T-helper 9 cell (primary cell): ENCODE measurements at places on chromosomes 12 and 14.

DNA sequence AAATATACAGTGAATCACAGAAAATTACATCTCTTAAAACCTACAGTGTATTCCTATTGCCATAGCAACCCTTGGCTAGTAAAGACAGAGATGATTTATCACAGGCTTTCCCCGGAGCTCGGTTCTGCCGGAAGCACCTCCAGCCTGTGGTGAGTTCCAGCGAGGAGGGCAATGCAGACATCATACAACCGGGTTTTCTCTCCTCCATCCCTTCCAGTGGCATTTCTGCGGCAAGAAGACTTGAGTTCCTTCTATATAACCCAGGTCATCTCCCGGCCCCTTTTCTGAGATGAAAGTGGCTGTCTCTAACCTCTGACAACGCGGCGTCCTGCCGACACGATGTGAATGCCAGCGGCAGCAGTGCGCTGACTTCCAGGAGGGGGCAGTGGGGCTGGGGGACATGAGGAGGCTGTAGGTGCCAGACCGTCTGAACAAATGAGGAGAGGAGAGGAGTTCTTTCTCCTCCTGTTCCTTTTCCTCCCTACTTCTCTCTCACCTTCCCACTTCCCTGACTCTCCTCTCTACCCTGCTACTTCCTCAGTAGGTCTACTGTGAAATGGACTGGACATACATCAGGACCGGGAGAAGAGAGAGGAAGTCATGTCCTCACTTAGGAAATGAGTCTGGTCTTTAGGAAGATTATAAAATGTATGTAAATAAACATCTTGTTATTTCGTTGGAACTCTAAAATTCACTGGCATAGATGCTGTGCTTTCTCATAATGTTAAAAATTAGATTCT lies 68.6 kb upstream of the MAX start:
- peak; percentile 12 for DNase-seq

- DNase-seq = no peak
Measured at GRCh38 chr14:65251213-65251612, 148.9 kb upstream of the MAX start.

GRCh38 chr12:78866518-78866917 lies 1.9 kb downstream of the SYT1 start:
- no peak for DNase-seq

- DNase-seq = no peak
Measured at GRCh38 chr12:66627270-66627987, 51.4 kb downstream of the GRIP1 start.

GRCh38 chr14:71021347-71022011 lies 114.2 kb downstream of the PCNX1 start:
- no peak for DNase-seq

DNA sequence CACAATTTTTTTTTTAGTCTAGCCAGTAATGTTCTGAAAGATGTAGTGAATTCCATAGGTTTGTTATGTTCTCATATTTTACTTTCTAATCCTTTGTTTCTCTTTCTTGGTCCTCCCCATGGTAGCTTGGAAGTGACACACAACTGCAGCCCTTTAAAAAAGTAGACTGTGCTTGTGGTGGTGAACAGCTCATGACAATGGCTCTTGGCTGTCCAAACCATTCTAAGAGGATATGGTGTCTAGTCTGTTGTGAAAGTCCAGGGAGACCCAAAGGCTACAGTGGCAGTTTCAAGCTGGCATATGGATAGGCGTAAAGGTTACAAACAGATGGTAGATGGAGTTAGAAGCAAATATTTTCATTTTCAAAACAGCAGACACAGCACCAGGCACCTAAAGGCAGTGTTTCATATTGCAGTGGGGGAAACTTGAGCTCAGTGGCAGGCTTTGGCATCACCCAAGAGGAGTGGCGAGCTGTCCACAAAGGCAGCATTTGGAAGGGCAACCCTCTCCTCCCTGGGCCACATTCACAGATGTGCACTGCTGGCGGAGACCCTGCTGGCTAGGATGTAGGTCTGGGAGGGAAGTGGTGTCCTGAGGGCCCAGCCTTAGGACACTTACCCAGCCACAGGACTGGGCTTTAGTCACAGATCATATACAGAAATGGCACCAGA lies 102.1 kb downstream of the DYRK2 start:
- no peak for DNase-seq

DNA sequence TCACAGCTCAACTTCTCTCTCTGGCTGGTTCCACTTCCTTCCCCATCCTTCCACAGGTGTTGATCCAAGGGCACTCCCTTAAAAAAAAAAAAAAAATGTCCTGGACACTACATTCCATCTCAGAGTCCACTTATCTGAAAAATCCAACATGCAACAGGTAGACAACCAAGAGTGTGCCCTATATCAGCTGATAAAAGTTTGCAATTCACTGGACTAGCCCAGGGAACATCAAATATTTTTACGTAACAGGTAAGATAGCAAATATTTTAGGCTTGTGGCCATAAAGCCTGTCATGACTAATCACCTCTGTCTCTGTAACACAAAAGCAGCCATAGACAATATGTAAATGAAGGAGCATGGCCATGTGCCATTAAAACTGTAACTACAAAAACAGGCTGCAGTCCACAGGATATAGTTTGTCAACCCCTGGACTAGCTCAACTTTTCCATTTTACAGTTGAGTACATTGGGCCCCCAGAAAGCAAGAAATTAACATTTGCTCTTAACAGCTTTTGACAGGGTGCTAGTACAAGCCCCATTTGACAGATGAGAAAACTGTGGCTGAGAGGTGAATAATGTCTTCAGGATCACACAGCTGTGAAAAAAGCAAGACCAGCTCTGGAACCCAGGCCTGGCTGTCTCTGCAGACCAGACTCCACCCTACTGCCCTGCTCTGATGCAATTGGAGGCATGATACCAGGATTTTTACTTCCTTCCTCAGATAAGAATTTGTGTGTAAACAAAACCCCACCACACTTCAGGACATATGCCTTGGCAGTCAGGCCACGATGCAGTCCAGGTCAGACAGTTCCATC lies 68.9 kb downstream of the CMKLR1 start:
- no peak for DNase-seq

- DNase-seq = no peak
Measured at GRCh38 chr14:102751088-102751487, 26.2 kb upstream of the TRAF3 start.

DNA sequence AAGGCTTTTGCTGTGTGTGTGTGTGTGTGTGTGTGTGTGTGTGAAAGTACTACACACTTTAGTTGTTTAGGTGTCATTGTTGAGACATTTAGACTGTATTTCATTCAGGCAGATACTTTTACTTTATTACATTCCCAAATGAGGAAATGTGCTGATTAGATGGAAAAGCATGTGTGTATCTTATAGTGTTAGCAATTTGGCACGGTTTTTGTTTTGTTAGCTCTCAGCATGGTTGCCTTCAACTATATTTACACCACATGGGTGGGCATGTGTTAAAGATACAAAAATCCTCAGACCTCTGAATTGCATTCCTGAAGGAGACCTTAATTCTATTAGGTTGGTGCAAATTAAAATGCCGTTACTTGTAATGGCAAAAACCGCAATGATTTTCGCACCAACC lies 879.5 kb downstream of the DIO2 start:
- no peak for DNase-seq

- no peak for DNase-seq
Measured at GRCh38 chr12:130669205-130669557, 46.9 kb downstream of the RIMBP2 start.

DNA sequence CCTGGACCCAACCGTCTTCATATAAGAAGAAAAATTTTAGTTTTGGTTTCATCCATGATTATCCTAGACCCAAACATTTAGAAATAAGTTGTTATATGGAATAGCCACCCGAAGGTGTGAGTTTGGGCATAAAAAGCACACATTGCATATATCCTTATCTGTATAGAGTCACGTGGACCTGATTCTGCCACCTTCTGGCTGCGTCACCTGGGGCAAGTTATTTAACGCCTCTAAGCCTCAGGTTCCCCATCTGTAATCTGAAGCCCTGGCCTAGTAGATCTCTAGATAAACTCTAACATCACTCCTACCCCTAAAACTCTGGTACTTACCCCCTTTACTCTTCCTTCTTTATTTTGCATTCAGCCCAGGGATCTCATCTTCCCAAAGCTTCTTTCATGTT lies 14.3 kb upstream of the KRT5 start:
- no peak for DNase-seq

DNA sequence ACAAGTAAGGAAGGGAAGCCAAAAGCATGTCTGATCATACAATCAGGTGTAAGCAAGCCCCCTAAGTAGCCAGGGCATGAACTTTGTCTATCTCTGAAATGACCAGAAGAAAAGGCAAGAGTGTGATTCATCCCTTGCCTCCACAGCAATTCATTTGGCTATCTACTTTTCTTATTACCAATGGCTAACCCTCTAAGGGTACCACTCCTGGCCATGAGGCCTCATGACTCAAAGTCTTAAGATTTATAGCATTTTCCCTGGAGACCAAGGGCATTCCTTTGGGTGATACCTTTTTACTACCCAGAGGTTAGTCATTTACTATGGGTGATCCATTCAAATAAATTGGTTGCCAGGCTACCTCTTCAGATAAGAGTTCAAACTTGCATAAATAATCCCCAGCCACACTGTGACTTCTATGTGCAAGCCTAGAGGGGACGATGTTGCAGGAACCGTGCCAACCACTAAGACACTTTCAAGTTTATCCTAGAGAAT lies 1.5 kb upstream of the LGALS3 start:
- DNase-seq = no peak

DNA sequence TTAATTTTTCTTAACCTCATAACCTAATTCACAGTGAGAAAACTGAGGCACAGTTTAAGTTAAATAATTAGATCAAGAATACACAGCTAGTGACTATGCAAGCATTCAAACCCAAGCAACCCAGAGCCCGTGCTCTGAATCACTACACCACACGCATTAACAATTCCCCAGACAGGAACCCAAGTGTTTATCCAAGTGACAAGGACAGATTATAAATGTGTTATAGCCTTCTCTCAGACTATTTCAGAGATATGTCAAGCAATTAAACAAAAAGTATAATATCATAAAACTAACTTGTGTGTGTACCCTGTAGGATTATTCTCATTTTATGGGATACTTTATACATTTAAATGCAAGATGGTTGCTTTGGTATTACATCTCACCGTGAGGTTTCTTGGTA lies 43.8 kb downstream of the MED13L start:
- DNase-seq = no peak

DNA sequence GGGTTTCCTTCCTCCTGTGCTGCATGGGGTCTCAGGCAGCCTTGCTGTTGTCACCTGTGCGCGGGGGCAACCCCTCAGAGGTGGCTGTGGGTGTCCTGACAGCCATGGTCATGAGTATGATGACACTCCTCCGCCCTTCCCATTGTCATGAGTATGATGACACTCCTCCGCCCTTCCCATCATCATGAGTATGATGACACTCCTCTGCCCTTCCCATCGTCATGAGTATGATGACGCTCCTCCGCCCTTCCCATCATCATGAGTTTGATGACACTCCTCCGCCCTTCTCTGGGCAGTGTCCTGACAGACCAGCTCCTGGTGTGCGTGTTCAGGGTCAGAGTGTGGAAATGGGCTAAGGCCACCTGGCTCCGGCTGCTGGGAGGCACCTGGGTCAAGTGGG lies 40.0 kb downstream of the FBRSL1 start:
- no peak for DNase-seq
